ENCODE measurements at places on chromosomes 7 and 10. TPM values are rescaled to one million over a fixed set of nuclear protein-coding genes. Genes with fewer than 3 reads are reported as not detected.
A peak's percentile ranks its signal among the peaks of the same experiment; 100 is the strongest.

CRYGN gene
- total RNA-seq, result not detected

CADPS2 gene
- total RNA-seq, result 63.9 TPM

AKR1C2 gene
- 5.6 TPM for total RNA-seq

AMZ1 gene
- total RNA-seq, result not detected

EN2 gene
- total RNA-seq, result not detected

CHAT gene
- not detected for total RNA-seq

DRGX gene
- not detected for total RNA-seq

CLCN1 gene
- not detected for total RNA-seq

WEE2 gene
- not detected for total RNA-seq

PRSS2 gene
- 15,993 TPM for total RNA-seq

PAX4 gene
- not detected for total RNA-seq

NRCAM gene
- 49.8 TPM for total RNA-seq

DNA sequence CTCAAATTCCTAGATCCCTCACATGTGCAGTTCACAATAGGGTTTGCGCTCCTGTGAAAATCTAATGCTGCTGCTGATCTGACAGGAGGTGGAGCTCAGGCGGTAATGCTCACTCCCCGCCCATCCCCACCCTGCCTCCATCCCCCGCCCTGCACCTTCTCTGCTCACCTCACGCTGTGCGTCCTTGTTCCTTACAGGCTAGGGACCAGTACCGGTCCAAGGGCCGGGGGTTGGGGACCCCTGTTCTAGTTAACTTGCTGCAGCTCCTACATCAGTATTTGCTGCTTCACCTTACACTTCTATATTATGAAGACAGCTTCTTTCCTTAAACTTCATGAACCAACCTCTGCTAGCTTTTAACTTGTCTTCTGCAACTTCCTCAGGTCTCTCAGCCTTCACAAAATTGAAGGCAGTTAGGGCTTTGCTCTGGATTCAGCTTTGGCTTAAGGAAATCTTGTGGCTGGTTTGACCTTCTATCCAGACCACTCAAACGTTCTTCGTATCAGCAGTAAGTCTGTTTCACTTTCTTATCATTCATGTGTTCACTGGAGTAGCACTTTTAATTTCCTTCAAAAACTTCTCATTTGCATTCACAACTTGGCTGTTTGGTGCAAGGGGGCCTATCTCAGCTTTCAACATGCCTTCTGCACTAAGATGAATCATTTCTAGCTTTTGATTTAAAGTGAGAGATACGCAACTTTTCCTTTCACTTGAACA lies 1.7 kb upstream of the TNKS2 start:
- peak; percentile 66 for DNase-seq

DNA sequence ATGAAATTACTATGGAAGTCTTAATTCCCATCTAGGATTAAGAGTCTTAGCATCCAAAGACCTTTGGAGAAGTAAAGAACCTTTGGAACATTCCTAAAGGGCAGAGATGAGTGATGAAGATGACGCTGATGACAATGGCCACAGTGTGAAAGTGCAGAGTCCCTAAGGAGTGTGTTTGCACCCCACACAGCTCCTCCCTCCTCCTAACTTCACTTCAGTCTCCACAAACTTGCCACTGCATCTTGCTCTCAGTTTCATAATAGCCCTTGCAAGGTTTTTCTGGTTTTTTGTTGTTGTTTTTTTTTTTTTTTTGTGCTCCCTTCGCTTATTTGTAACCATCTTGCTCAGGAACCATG lies 117.5 kb upstream of the ANLN start:
- no peak for DNase-seq

DNA sequence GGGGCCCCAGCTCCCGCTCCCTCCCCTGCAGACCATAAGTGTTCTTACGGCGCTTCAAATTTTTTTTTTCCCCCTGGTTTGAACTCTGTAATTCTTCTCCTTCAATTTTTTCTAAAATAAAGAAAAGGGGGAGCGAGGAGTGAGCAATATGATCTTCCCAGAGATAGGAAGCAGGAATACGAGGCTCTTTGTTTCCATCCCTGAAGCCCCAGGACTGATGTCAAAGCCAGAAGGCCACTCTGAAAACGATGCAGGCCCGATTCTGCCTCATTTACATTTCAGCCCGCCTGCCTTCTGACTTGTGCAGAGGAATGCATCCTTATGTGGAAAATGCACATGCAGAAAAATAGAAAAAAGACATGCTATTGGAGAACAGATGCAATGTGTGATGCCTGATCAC lies 401.5 kb upstream of the MKI67 start:
- no peak for DNase-seq

GRCh38 chr10:34323192-34323591 lies 491.9 kb downstream of the PARD3 start:
- DNase-seq, result no peak

- DNase-seq, result peak; percentile 77
These were observed 174.7 kb downstream of the HERPUD2 start for GRCh38 chr7:35519971-35520809.

GRCh38 chr10:88193018-88193417 lies 329.6 kb downstream of the PTEN start:
- no peak for DNase-seq

DNA sequence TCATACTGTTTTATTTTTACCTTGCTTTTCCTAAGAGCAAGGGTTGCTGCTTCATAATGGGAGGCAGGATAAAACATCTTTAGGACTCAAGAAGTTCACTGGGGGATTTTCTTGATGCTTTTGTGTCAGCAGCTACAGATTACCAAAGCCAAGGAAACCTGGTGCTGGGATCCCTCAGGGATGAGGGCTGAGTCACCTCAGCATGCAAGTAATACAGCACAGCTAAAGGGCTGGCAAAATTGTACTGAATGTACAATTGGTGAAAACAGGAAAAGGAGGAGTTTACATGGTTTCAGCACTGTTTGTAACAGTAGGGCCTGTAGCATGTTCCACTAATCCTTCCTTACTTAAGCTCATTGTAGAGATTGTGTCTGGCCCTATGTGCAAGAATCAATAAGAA lies 1056.8 kb downstream of the SORCS1 start:
- DNase-seq, result no peak

DNA sequence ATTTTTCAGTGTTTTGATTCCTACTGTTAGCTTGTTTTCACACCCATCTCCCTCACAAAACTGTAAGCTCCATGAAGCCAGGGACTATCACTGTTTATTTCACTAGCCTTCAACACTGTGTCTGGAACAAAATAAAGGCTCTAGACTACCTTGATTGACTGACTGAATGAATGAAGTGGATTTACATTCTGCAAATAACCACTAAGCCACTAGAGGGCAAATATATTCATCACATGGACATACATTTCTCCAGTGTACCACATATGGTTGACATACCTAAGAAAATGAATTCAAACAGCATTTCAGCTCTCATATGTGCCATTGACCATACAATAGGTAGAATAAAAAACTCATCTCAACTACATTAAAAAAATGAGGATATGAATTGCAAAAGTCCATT lies 185.9 kb downstream of the RAB11FIP2 start:
- no peak for DNase-seq

DNA sequence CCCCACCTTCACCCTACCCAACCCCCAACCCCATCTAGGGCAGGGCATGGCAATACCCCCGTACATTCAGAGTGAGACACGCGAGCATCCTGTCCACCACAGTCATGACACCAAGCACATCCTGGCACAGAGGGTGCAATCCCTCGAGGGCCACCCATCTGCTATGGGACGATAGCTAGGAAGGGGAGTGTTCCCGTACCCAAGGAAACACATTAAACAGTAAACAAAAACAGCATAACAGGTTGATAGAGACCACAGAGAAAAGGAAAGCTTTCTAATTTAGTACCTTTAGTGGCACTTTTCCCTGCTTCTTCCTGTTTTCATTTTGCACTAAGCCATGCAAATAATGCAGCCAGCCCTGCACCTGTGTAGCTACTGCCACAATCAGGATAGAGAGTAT lies 2.3 kb upstream of the SMKR1 start:
- no peak for DNase-seq

DNA sequence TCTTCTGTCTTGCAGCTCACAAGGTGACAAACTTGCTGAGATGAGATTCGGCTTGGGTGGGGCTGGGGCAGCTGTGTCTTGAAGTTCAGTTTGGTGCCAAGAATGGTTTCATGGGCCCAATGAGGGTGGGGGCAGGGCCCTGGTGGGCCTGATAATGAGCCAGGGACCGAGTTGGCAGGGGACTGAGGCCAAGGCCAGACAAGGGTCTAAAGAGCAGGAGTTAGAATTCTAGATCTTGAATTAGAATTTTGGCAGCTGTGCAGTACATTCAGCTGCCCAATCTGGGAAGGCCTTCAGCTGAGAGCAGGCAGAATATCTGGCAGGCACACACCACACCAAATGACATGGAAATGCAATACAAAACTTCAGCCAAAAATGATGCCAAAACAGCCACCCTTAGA lies 1.5 kb upstream of the JAZF1 start:
- DNase-seq, result no peak

DNA sequence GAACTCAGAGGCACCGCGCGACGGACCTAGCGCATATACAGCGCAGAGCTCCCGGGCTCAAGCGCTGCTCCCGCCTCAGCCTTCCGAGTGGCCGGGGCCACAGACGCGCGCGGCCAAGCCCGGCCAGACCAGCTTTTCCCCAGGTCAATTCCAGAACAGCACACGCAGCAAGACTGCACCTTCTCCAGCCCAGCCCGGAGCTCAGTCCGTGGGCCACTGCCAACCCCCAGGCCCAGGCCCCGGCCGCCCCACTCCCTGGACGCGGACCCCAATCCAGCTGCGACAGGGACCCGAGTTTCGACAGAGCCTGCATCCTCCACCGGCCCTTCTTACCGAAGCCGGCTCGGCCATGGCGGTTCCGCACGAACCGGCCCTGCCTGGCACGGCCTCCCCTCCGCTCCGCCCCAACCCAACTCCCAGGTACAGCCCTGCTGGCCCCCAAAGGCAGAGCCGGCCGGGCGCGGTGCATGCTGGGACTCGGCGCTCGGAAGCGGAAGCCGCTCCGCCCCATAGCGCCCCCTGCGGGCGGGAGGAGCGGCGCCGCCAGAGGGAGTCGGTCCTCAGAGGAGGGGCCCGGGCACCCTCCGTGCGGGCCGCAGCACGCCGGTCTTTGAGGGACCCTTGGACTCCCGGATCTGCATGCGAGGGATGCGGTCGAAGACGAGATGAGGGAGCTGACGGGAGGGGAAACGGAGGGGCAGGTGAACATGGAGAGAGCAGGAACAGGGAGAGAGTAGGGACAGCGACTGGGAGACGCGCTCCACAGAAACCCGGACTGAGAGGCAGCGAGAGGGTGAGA lies at the start of gene ZNF425:
TSS of gene ZNF425 (minus strand) at position 462 of the 799 bp plus-strand sequence. CDS start at position 351, 111 bp downstream.
- peak; percentile 91 for DNase-seq

All from body of pancreas (tissue), 4 donors.